ENCODE measurements at places on chromosomes 12 and 14.

- DNase-seq: no peak
Measured at GRCh38 chr12:79415746-79416435, 274.9 kb downstream of the PAWR start.

DNA sequence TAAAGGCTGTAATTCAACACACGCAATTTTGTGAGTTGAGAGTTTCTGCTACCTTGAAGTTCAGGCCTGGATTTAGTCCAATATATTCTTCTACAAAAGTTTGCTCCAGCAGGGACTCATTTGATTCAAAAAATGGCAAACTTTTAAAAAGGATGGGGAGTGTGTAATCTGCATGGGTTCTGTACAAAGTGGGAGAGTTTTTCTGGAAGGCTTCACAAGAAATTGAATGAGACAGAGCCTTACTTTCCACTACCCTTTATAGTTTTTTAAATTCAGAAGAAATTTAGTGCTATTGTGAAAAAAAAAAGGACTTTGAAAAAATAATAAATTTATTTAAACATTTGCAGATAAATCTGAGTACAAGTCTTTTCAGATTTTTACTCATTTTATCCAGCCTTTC is 116.9 kb downstream of the METTL25 start:
- no peak for DNase-seq

DNA sequence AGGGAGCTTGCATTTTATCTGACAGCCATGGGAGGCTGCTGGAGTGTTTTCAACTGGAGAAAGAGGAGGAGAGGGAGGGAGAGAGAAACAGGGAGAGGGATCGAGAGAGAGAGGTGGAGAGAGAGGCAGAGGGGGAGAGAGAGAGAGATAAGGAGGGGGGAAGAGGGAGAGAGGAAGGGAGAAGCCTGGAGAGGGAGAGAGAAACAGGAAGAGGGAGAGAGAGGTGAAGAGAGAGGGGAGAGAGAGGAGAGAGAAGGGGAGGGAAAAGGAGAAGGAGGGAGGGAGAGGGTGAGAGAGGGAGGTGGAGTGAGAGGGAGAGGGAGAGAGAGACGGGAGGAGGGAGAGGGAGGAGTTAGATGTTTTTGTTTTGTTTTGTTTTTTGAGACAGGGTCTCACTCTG is 45.6 kb downstream of the DNAH10 start:
- no peak for DNase-seq

- DNase-seq: no peak
Measured at GRCh38 chr12:754851-755562, 2.6 kb downstream of the WNK1 start.

GRCh38 chr14:37234222-37234621 is 36.5 kb downstream of the MIPOL1 start:
- DNase-seq: no peak

DNA sequence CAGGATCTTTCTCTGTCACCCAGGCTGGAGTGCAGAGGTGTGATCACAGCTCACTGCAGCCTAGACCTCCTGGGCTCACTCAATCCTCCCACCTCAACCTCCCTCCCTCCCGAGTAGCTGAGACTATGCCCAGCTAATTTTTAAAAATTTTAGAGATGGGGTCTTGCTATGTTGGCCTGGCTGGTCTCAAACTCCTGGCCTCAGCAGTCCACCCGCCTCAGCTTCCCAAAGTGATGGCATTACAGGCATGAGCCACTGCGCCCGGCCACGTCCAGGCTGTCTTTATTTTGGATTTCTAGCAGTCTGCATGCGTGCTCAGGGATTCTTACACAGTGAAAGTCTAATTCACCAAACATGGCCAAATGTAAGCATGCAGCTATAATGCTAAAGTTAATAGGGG is 17.8 kb downstream of the SLC8B1 start:
- DNase-seq: no peak

GRCh38 chr12:130803702-130804101 is 35.3 kb downstream of the STX2 start:
- no peak for DNase-seq

All from GM04503 (cell line).